ENCODE measurements at places on chromosomes 4 and X.

GRCh38 chr4:148787831-148788477 lies 345.7 kb upstream of the NR3C2 start:
- no peak for DNase-seq

DNA sequence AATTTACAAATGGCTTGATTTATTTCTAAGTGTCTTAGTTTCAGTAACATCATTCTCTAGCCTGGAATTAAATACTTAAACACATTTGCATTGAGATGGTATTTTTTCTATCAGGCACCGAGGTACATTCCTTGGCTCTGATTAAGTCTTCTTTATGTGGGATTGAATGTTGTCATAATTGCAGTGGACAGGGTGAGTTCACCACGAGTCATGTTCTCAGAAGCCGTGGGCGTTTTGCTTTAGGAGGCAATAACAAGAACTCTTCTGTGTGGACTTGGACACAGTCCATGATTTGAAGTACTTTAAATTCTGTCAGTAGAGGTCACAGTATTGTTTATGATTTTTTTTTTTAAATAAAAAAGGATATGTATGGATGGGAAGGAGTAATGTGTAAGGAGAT lies 57.1 kb upstream of the EFHC2 start:
- no peak for DNase-seq

- DNase-seq, result no peak
Observed at GRCh38 chr4:42513748-42514492, 116.6 kb downstream of the SHISA3 start.

- DNase-seq, result no peak
Observed at GRCh38 chr4:143617994-143618679, 82.3 kb downstream of the FREM3 start.

- no peak for DNase-seq
Observed at GRCh38 chrX:108699368-108699767, 37.0 kb downstream of the IRS4 start.

- peak; percentile 35 for DNase-seq
Observed at GRCh38 chr4:7073526-7074390, 5.9 kb upstream of the GRPEL1 start.

DNA sequence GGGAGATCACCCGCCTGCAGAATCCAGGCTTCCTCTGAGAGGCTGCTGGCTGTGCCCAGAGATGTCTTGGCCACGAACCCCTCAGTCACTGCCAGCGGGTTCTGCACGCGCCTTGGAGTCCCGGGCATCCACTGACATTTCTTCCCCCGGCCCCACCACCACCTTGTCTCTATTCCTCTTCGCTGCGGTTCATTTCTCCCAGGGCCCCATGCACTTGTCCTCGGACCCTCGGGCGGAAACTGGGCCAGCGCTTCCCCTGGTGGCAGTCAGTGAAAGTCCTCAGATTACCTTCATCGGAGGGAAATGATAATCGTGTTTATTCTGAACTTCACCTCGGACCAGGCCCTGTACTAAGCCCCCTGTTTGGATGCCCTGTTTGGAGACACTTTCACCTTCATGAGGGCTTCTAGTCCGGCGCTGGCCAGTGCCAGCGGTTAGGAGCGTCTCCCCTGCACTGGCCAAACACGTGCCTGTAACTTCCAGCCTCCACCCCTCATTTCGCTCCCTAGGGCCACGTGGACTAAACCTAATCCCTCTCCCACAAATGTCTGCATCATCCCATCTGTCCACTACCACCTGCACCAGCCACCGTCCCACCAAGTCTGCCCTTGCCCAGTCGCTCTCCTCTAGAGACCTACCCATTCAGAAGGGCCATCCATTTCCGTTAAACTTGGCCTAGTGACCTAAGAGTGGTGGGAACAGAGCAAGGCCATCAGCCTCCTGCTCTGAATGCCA lies 82.0 kb downstream of the DCTD start:
- no peak for DNase-seq

DNA sequence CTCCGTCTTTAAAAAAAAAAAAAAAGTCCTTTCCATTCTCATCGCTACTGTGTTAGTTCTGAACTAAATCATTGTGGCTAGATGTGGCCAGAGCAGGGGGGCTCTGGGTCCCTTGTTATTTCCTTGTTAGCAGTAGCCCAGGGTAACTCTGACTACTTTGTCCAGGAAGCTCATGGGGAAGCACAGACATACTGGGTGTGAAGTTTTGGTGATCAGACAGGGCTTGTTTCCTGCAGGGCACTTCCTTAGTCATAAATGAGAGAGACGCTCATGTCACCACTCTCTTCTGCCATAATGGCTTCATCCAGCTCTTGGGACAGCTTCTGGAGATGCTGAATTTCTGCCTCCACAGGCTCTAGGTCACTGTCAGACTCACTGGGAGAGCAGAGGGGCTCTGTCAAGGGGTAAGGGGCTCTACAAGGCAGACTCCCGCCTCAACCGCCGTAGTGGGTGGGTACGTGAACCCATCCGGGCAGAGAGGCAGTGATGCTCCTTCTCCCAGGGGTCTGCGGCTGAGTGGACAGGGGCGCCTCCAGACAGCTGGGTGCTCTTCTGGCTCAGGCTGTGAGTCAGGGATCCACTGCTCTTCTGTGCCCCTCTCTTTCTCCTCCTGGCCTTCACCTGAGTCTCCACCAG lies 12.9 kb downstream of the STIM2 start:
- DNase-seq, result no peak

GRCh38 chr4:153785910-153786721 lies 2.8 kb downstream of the SFRP2 start:
- DNase-seq, result peak; percentile 53

DNA sequence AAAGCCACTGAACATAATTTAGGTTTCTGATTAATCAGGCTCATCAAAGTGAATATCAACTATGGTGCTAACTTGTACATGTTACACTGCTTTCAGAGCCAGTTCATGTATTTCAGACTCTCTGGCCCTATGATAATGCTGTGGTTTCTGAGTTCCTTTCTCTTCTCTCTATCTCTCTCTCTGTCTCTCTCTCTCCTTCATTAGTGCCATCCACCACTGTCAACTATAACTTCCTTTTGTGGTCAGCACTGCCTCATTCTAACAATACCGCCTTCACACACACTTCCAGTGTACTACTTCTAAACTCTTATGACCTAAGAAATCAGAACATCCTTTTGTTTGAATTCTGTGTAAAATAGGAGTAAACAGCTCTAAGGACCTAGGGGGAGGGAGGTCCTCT lies 907.1 kb downstream of the RPA4 start:
- DNase-seq, result no peak

DNA sequence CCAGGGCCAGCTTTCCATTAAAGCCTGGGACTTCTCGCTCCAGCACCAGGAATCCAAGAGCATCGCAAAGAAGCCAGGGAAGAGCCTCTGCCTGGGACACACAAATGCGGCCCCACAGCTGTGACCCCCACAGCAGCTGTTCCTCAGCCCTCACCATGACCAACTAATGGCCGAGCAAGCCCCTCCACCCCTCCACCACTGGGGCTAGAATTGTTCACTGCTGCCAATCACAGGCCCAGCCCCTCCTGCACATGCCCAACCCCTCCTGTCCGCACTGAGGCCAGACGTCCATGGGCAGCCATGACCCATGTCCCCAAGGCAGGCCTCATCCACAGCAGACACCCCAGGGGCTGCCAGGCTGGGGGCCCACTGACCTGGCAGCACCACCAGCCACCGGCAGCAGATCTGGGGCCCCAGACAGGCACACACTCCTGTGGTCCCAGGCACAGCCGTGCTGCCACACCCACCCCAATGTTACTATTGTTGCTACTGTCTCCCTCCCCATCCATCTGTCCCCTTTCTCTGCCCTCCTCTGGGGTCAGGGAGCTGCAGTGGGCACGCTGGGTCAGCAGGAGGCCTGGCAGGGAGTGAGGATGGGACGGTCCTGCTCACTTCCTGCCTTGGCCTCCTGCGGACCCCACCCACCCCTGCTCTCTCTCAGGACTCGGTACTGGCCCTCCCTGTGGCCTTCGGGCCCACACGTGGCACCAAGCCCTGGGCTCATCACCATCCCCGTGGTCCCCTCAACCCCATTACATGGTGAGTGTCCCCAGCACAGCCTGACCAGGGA lies 56.0 kb downstream of the ZFYVE28 start:
- no peak for DNase-seq

DNA sequence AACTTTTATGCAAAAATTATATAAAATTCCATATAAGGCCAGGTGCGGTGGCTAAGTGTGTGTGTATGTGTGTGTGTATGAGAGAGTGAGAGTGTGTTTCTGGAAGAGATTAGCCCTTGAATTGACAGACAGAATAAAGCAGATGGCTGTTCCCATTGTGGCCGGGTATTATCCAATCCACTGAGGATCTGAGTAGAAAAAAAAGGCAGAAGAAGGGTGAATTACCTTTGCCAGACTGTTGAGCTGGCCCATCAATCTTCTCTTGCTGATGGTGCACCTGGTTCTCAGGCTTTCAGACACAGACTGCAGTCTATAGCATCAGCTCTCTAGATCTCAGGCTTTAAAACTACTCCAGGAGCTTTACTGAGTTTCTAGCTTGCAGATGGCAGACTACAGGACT lies 92.2 kb upstream of the SLIT2 start:
- no peak for DNase-seq

GRCh38 chr4:159014859-159015258 lies 88.0 kb upstream of the RAPGEF2 start:
- no peak for DNase-seq
